Fibroblast of the conjunctiva (primary cell): ENCODE measurements at places on chromosomes 2 and 18.

DNA sequence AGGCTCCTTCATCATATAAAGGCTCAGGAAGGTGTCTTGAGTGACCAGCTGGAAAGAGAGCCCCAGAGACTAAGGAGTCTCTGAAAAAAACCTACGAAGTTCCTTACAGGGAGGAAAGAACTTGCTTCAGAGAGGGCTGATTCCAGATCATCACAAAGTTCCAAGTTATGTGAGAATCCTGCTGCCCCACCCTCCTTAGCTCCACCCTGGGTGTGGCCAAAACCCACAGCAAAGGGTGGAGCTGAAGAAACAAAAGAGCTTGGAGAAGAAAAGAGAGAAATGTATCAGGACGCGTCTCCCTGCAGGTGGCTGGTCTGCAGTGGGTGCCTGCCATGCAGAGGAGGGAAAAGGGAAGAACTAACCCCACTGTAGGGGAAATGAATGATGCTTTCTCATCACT, 32.8 kb upstream of the ZNF396 start:
- DNase-seq, result no peak

DNA sequence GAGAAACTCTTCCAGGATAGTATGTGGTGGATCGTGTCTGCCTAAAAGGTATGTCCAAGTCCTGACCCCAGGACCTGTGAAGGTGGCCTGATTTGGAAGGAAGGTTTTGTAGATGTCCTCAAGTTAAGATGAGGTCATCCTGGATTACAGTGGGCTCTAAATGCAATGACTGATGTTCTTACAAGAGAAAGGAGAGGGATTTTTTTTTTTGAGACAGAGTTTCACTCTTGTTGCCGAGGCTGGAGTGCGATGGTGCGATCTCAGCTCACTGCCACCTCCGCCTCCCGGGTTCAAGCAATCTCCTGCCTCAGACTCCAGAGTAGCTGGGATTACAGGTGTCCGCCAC, 19.9 kb downstream of the MBP start:
- DNase-seq, result no peak

GRCh38 chr2:56709181-56709580, 525.4 kb downstream of the CCDC85A start:
- DNase-seq, result no peak

DNA sequence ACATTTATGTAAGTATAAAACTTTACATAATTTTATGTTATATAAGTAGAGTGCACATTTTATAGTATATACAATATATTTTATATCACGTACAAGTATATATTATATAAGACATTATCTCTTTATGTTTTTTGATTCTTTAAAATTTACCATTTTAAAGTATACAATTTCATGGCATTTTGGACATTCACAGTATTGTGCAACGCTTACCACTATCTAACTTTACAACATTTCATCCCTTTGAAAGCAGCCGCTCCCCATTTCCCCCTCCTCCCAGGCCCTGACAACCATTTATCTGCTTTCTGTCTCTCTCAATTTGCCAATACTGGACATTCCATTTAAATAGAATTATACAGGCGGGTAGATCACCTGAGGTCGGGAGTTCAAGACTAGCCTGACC, 512.5 kb downstream of the TSN start:
- DNase-seq, result no peak

- no peak for DNase-seq
These were observed 1496.8 kb upstream of the CELF4 start for GRCh38 chr18:39062426-39062825.

- no peak for DNase-seq
These were observed 1.1 kb upstream of the KDM3A start for GRCh38 chr2:86439879-86440630.

- DNase-seq, result no peak
These were observed 52.8 kb upstream of the OTOF start for GRCh38 chr2:26530696-26531095.

DNA sequence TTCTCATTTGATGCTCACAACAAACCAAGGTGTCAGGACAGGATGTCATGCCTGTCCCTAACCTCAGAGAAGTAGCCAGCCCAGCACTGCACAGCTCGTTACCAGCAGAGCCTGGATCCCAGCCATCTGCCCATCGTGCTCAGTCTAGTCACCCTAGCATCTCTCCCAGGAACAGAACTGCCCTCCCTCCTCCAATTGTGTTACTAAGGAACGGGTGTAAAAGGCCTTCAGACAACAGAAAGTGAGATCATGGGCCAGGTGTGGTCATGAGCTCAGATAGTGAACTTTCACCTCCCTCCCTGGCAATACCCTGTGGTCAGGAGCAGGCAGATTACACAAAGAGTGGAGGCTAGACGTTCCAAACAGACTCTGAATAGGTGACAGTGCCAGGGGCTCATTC, 111.8 kb upstream of the PPP1CB start:
- DNase-seq, result no peak

DNA sequence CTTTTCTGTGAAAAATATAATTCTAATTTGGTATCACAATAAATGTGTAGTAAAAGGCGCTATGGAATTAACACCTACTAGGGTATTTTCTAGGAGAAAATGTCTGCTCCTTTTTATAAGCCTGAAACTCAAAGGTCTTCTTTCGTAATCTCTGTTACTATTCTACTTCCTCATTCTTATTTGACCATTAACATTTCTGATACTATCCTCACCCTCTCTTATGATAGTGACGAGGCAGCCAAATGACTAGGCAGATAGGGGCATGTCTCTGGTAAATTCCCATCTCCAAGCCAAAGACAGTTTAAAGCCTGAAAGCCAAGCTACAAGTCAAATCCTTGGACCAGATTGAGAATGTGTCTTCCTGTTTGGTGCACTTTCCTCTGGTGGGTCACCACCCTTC, 251.7 kb downstream of the LRRTM4 start:
- DNase-seq, result no peak

GRCh38 chr2:74314107-74314506, 29.1 kb downstream of the SLC4A5 start:
- DNase-seq, result no peak

DNA sequence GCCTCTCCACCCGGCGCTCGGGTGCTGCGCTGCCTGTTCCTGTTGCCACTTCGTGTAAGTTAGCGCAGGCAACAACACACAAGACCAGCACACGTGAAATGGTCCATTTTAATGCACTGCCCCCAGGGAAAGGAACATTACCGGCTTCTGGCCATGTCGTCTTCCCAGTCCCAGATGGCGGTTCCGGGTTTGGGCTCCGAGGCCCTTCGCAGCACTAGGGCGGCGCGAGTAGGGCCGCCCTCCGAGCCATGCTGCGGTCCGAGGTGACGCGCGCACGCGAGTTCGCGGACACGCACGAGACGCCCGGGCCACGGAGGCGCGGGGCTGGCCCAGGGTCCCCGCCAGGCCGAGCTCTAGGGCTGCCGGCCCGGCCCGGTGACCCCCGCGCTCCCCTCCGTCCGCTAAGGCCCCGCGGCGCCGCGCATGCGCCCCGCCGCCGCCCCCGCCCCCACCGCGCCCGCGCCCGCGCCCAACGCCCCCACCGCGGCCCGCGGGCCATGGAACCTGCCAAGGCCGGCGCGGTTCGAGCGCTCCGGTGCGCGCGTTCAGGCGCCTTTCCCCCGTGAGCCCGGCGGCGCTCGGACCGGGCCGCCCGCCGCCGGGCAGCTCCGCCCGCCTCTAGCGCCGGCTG, 367 bp upstream of the ZNF236 start:
- DNase-seq, result no peak

DNA sequence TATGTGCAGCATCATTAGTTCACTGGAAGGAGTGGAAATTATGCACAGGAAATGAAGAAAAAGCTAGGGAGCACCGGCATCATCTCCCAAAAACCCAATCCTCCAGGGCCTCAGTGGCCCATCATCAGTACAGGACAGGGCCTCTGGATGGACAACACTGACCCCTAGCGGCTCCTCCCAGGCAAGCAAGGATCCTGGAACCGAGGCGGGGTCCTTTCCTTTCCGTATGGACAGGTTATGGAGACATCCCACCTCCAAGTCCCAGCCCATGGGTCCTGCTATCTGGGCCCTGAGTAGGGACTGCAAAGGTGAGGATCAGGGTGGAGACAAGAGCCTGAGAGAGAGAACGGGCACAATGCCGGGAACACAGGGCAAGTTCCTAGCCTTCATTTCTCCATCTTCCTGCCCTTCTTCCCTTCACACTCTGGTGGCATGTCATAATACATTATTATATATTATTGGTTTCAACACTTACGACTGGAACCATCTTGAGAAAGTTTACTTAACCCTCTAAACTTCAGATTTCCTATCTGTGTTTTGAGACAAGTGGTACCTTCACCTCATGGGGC, 68.2 kb downstream of the ZNF516 start:
- DNase-seq, result no peak

GRCh38 chr2:48268671-48269070, 261.3 kb upstream of the STON1 start:
- no peak for DNase-seq

DNA sequence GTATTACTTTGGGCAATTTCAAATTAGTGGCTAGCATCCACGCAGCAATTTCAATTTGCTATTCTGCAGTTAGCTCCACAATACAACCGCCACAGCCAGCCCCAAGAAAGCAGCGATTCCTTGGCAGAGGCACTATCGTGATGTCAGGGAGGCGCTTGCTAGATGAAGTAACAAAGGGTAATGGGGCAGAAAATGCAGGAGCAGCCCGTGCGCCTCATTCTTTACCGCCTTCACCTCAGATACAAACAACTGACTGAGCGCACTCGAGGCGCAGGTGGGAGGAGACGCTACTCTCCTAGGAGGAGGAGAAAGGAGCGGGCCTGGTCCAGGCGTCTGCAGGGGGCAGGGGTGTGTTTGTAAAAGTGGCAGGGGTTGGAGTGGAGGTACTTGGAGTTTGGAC, 76.9 kb upstream of the ASB18 start:
- no peak for DNase-seq

GRCh38 chr2:219499058-219499307, 292 bp downstream of the GMPPA start:
- DNase-seq, result no peak

- DNase-seq, result no peak
These were observed 555.5 kb upstream of the TNP1 start for GRCh38 chr2:217415316-217415715.

- DNase-seq, result no peak
These were observed 29.1 kb downstream of the RTP5 start for GRCh38 chr2:241898463-241899270.

- DNase-seq, result no peak
These were observed 178.2 kb upstream of the RASGRP3 start for GRCh38 chr2:33298233-33298632.

- no peak for DNase-seq
These were observed 52.7 kb downstream of the ADD2 start for GRCh38 chr2:70715071-70715985.

DNA sequence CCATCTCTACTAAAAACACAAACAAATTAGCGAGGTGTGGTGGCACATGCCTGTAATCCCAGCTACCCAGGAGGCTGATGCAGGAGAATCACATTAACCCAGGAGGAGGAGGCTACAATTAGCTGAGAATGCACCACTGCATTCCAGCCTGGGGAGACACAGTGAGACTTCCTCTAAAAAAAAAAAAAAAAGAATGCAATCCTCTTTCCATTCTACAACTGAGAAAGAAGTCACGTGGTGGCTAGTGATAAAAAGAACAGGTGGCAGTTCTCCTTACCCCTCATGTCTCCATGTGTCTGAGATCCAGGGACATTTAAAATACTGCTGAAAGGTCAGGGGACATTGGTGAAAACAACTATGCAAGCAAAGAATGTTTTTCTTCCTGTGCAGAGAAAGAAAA, 24.4 kb upstream of the GPR39 start:
- DNase-seq, result no peak

- no peak for DNase-seq
These were observed 99.1 kb downstream of the SMAD2 start for GRCh38 chr18:47831351-47831750.

- DNase-seq, result no peak
These were observed 73.9 kb downstream of the UBE2E3 start for GRCh38 chr2:181054256-181054655.

DNA sequence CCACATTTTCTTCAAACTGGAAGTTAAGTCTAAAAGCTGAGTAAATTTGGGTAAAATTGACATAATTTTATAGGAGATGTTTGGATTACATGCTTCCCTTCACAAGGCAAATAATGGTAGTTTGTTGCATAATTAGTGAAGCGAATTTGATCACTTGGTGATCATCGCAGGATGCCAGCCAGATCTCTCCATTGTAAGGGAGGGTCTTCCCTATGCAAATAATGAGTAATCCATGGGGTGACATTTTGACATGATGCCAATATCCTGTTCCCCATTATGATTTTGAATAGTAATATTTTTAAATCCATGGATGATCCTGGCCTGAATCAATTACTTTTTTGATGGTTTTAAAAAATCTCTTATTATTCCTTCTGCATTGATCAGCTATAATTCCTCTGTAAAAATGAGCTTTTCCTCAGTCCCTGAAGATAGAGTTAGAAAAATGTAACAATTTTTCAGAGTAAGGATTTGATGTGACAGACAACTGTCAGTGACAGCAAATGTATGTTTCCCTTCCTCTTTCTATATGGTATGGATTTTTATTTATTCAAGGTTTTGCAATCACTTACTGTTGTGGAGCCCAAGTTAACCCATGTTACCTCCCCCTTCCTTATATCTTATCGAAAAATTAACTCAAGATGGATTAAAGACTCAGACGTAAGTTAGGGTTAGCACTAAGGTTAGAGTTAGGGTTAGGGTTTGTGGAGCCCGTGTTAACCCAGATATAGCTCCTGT, 21.4 kb downstream of the CCL20 start:
- DNase-seq, result no peak

DNA sequence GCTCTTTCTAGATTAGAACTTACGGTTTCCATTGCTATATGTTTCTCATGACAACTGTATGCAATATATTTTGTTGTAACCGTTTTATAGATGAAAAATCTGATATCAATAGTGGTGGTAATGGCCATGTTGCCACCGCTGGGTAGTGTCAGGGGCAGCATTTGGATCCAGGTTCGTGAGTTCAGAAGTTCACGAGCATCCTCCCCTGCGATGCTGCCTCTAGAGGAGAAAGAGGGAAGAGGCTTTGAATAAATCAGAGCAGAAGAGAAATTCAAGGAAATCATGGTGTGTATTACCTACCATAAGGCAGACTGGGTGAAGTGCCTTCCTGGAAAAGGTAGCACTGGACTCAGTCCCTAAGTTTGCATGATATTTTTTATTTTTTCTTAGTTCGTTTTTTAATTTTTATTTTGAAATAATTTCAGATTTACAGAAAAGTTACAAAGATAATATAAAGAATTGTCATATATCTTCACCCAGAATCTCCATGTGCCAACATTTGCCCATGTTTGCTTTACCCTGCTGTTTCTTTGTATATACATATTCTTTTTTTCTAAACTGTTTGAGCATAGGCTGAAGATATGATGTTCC, 3.3 kb upstream of the ZBTB7C start:
- peak; percentile 5 for DNase-seq
